ENCODE measurements at places on chromosomes 5 and 9.

DNA sequence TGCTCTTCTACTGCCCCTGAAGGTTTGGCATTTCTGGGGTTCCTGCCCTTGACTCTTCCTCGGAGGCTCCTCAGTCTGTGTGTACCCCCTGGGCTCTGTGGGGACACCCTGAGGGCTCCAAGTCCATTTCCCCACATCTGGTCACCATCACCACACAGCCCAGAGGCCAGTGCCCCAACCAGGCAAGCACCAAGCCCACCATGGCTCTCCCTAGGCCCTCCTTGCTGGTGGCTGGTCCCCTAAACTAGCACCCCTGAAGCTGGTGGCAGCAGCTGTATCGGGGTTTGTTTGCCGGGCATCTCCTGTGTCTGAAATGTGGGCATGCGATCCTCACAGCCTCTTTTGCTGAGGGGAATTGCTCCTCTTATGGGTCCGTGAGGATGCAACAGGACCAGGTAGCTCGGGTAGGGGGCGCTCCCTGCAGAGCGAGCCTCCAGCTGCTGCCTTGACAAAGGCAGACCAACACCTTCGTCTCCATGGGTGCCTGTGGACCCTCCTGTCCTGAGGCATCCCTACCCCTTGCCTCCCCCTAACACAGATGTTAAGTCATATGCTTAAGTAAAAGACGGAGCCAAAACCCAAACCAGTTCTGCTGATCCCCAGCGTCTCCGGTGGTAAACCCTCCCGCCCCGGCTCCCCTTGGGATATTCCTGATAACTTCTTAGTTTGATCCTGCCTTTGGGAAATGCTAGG, 138.9 kb upstream of the IRX4 start:
- DNase-seq: no peak

DNA sequence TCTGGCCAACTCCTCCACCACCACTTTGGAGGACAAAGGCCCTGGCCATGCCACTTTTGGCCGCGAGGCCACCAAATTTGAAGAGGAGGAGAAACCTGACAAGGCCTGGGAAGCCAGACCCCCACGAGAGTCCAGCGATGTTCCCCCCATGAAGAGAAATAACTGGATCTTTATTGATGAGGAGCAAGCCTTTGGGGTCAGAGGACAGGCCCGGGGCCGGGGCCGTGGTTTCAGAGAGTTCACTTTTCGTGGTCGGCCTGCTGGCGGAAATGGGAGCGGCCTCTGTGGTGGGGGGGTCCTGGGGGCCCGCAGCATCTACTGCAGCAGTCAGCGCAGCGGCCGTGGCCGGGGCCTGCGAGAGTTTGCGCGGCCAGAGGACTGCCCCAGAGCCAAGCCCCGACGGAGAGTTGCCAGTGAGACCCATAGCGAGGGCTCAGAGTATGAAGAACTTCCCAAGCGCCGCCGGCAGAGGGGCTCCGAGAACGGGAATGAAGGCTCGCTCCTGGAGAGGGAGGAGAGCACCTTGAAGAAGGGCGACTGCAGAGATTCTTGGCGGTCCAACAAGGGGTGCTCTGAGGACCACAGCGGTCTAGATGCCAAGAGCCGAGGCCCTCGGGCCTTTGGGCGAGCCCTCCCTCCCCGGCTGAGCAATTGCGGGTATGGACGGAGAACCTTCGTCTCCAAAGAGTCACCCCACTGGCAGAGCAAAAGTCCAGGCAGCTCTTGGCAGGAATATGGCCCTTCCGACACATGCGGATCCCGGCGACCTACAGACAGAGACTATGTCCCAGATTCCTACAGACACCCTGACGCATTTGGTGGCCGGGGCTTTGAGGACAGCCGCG, 27.4 kb upstream of the POMT1 start:
- no peak for DNase-seq

DNA sequence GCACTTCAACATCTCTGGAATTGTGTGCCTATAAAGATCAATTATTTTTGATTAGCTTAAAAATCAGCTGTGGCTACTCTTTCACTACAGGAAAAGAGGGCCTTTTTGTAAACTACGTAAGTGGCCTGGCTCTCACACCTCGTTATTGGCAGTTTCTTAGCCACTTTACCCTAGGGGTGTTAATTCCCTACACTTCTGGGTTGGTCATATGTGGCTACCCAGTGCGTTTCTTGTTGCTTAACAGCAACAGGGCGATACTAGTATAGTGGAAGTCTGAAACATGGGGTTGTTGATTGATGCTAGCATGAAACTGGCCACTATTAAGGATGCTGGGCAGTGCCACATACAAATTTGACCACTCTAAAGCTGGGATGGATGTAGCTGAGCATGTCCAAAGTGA, 174.7 kb upstream of the CDH12 start:
- DNase-seq: no peak

- DNase-seq: no peak
Measured at GRCh38 chr5:68928617-68929302, 165.1 kb upstream of the SLC30A5 start.

GRCh38 chr9:113580954-113581311, 117.4 kb downstream of the RGS3 start:
- no peak for DNase-seq

GRCh38 chr5:134460551-134460950, 48.9 kb upstream of the CDKN2AIPNL start:
- DNase-seq: no peak

DNA sequence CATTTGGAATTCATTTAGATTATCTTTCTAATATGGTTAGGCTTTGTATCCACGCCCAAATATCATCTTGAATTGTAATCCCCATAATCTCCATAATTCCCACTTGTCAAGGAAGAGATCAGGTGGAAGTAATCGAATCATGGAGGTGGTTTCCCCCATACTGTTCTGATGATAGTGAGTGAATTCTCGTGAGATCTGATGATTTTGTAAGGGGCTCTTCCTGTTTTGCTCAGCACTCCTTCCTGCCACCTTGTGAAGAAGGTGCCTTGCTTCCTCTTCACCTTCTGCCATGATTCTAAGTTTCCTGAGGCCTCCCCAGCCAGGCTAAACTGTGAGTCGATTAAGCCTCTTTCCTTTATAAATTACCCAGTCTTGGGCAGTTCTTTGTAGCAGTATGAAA, 527.5 kb upstream of the ARRDC3 start:
- no peak for DNase-seq

DNA sequence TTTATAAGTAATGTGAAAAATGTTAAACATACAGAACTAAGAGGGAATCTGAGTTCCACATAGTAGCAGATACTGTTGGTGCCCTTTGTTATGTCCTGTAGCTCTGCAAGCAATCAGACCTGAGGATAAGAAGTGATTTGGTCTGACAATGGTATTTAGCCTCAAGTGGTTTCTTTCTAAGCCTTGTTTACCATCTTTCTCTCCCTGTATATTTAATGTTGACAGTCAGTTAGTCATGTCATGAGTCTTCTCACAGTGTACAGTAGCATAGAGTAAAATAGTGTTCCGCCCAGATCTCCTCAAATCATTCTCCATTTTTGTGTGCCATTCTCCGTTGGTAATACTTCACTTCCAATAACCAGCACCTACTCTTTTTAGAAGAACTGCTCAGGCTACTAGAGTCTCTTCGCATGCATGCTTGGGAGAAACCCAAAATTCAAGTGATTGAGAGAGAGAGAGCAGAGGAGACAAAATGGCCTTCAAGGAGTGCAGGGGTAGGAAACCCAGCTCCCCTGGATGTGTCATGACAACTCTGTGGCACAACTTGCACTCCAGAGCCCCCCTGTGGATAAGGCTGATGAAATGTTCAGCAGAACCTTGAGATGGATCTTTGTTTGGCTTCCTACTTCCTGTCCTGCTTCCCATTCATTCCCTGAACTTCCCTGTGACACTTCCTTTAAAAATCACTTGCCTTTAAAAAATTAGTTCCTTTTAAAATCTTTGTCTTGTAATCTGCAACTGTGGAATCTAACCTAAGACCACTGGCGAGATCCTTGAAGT, 129.2 kb upstream of the FST start:
- no peak for DNase-seq

- DNase-seq: peak; percentile 16
Measured at GRCh38 chr5:28576022-28576421, 1537.6 kb upstream of the CDH9 start.

DNA sequence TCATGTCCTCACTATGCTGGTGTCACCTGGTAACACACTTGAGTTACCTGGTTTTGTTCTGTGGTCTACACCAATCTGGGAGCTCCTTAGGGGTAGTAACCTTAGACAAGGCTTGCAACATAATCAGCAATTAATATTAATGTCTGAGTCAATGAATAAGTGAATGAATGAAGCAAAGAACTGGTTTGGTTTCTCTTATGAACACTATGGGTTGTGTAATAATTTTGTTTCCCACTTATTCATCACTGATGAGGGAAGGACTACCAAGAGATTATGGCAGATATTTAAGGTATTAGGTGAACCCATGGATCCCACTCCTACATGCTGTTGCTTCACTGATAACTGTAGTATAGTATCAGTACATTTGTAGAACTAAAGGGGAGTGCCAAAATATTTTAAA, 116.0 kb downstream of the SLC12A2 start:
- no peak for DNase-seq

DNA sequence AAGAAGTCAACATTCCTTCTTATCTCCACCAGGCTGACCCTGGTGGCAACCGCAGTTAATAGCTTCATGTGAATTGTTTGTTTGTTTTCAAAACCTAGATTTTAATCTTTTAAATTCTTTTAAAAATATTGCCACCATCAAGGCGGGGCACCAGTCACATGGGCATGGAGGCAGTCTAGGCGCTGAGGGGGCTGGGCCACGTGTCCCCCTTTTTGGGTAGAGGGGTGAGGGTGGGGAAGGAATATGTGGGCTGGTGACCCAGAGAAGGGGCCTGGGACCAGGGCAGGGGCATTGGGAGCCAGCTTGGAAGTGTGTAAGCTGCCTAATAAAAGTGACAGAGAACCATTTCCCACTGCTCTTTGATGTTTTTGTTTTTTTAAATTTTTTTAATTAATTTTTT, 147.3 kb downstream of the GADD45G start:
- no peak for DNase-seq

- peak; percentile 24 for DNase-seq
Measured at GRCh38 chr5:37208883-37209797, 40.0 kb downstream of the CPLANE1 start.

DNA sequence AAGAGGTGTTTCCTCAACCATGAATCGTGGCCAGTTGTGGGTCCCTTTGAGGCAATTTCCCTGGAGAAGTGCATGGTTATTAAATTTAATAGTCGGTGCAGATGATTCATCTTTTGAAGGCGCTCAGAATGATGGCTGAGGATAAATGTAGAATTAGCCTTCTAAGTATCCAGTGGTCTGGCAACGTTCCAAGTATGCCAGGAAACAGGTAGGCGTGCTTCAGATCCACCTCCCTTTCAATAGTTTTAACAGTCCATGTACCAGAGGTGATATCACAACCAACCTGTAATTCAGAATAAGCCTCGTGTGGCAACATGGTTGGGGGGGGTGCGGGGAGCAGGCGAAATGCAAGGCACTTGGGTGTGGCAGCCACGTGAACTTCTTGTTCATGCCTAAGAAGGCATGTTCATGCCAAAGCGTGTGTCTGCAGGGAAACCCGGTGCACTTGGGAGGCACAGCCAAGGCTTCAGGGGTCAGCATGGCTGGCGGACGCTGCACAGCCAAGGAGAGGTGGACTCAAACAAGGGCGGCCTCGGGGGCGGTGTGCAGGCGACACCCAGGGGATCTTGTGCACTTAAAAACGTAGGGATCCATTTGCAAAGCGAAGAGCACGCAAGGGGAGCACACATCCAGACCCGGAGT, 5.2 kb upstream of the NKD2 start:
- DNase-seq: no peak

GRCh38 chr9:37937366-37937765, 33.4 kb upstream of the SLC25A51 start:
- no peak for DNase-seq

- DNase-seq: no peak
Measured at GRCh38 chr9:131870156-131870555, 130.3 kb upstream of the RAPGEF1 start.

DNA sequence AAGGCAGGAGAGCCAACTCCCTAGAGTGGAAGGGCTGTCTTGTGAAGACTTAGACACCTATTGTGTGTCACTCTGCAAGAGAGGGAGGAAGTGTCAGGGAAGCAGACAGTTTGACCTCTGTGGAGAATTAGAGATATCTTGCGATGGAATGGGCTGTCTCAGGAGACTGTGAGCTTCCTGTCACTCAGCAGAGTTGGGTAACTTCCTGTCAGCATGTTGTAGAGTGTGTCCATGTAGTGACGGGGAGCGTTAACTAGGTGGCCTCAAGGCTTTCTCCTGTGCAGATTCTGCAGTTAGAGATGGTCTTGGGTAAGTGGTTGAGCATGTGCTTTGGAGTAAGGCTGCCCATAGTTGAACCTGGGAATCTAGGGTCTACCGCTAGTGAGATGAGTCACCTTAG, 136.5 kb downstream of the KIF4B start:
- DNase-seq: no peak

DNA sequence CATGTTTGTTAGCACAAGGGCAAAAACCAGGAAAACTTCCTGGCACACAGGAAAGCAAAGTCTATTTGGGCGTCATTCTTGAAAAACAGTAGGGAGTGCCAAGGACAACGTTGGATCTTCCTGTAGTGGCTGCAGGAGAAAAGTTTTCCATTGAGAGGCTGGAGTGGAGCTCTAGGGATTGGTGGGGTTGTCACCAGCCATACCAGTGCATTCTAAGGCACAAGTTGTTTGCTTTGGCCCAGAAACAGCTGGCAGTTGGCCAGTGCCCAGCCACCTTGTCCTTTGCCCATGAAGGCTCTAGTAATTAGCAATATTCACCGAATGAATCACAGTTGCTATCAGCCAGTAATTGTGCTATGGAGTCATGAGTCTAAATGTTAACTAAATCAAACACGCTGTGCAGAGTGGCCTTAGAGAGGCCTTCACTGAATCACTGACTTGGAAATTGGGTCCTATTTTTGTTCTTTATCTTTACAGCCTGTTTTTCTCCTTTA, 26.4 kb downstream of the TNFSF15 start:
- DNase-seq: peak; percentile 22

- DNase-seq: peak; percentile 45
Measured at GRCh38 chr5:135140446-135141204, 106.6 kb upstream of the PITX1 start.

GRCh38 chr9:130607640-130608420, 28.5 kb downstream of the FUBP3 start:
- DNase-seq: peak; percentile 6

DNA sequence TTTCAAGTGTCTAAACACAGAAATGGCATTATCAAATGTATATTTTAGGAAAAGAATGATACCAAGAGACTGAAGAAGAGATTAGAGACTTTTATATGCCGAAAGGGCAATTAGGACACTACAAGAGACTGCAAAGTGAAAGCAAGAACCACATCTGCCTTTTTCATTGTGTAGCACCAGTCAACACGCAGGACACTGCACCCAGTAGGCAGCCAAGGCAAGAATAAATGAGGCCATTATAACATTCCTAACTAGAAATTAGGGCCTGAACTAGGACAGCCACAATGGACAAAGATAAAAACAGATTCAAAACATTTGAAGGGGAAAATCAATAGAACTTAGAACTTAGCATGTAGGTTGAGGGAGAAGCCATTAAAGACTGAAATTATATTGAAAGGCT, 10.8 kb downstream of the CETN3 start:
- no peak for DNase-seq

GRCh38 chr9:131319486-131319885, 30.0 kb downstream of the PLPP7 start:
- no peak for DNase-seq

GRCh38 chr9:116064970-116065369, 88.6 kb upstream of the PAPPA start:
- DNase-seq: no peak

All from astrocyte of the spinal cord (primary cell).